ENCODE measurements at places on chromosomes 5 and 9. TPM values are rescaled to one million over a fixed set of nuclear protein-coding genes. Genes with fewer than 3 reads are reported as not detected.

STKLD1 gene
- polyA plus RNA-seq = 3.0 TPM

LRRC19 gene
- polyA plus RNA-seq = 0.13 TPM

TAF11L14 gene
- polyA plus RNA-seq = not detected

ARL14EPL gene
- polyA plus RNA-seq = not detected

PAEP gene
- 4.2 TPM for polyA plus RNA-seq
